NCI-H2107 (cell line): ENCODE measurements at places on chromosomes 7 and 10.

DNA sequence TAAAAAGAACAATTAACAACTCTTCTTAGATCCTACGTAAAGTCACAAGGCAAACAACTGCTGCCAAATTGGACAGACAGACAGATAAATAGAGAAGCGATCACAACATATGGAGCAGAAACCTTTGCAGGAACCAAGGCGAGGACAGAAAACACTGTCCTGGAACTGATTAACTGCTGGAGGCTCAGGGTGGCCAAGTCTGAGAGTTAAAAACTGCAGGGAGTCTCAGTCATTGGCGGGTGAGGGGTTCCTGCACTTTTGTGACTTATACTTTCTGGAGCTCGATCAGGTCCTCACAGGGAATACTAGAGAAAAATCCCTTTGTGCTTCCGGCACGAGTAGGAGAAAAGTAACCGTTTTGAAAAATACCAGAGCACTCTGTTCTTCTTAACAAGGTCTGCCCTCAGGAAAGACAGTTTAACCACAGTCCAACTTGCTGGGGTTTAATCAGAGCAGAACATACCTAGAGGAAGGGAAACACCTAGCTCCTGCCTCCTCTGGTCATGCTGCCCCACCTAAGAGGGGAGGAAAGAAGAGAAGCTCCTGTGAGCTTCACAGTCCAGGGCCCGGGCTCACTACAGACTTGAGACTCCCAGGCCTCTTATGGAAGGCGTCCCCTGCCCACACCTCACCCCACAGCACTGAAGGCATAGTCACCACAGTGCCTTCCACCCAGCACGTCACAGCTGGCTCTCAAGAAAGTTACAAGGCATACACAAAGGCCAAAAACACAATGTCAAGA is 74.9 kb downstream of the LARP4B start:
- no peak for DNase-seq

DNA sequence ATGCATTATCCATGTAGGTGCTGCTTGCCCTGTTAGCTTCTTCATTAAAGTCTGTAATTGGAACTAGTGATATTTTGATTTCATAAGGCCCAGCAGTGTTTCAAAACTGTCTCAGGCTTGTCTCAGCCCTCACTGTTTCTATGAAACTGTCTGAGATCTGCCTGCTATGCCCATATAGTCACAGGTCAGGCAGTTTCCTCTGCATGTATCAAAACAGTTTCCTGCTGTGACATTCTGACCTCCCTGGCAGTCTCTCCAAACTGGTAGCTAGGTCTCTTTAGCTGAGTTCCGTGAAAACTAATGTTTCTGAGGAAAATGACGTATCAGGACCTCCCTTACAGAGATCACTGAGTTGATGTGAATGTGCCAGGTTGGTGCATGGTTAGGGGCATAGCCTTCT is 18.9 kb upstream of the SEMA3D start:
- no peak for DNase-seq

GRCh38 chr7:98395481-98395880 is 5.4 kb downstream of the BAIAP2L1 start:
- DNase-seq, result no peak

DNA sequence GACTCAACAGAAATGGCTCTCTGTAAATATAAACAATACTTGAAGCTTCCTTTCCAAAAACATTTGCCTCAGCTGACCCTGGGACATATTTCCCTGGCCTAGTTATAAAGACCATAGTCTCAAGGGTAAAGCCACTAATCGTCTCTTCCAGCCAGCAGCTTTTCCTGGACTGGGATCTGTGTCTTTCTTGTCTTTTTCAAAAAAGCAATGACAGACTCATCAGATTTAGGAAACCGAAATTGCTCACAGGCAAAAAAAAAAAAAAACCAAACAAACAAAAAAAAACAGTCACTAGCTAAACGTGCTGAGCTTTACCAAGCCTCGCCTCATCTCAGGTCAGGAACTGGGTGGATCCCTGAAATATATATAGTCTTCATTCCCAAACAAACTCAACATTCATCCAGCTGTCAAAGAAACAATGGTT is 23.5 kb downstream of the STN1 start:
- DNase-seq, result no peak

DNA sequence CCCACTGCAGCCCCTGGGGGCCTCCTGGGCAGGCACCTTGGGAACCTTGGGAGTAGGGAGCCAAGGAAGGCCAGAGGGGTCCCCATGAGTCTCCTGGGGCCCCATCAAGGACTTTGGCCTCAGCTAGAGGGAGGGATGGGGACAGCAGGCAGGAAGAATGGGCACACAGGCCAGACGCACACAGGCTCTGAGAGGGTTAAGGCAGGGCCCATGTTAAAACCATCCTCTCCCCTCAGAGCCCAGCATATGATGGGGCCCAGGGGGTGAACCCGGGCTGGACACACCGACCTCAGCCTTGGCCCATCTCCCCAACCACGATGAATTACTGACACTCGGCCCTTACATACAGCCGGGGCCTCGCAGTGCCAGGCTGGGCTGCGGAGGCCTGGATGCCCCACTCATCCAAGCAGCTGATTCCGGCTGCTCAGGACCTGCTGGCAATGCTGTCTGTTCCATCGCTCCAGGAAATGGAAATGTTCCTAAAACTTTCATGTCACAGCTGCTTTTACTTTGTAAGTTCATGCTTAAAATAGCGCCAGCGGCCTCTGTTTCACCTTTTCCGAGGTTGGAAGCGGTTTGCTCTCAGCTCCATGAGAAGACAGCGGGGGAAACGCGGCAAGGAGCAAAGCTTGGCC is 17.3 kb upstream of the INPP5A start:
- DNase-seq, result no peak

- DNase-seq, result no peak
These were observed 85.5 kb upstream of the PRKG1 start for GRCh38 chr10:50988792-50989191.

GRCh38 chr10:72637398-72637857 is 11.5 kb upstream of the MICU1 start:
- DNase-seq, result no peak

DNA sequence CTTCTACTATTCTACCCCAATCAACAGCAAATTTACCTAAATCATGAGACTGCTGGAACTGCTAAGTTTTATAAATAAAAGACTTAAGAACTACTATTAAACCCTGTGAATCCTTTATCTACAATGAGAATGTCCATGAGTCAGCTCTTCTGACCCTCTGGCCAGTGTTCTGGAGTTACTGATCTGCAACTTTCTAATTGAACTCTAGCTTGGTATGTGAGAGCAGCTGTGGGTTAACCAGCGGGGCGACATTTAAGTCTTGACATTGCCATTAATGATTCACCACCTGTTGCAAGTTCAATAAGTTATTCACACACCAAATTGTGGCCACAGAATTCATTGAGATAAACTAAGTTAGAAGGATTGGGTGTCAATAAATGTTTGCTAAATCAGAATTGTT is 359.8 kb downstream of the PCDH15 start:
- no peak for DNase-seq

GRCh38 chr7:499853-500485 is 19.7 kb downstream of the PDGFA start:
- no peak for DNase-seq

DNA sequence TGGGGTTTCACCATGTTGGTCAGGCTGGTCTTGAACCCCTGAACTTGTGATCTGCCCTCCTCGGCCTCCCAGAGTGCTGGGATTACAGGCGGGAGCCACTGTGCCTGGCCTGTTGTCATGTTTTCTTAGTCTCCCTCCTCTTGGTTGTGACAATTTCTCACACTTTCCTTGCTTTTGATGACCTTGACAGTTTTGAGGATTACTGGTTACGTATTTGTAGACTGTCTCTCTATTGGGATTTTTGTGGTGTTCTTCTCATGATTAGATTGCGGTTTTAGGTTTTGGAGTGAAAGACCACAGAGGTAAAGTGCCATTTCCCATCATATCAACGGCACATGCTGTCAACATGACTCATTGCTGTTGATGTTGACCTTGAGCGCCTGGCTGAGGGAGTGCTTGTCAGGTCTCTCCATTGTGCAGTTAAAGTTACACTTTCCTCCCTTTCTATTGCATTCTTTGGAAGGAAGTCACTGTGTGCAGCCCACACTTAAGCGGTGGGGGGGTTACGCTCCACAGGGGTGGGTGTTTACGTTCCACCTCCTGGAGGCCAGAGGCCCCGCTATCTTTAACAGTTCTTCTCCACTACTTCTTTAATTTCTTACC is 10.8 kb downstream of the NEURL1 start:
- no peak for DNase-seq

DNA sequence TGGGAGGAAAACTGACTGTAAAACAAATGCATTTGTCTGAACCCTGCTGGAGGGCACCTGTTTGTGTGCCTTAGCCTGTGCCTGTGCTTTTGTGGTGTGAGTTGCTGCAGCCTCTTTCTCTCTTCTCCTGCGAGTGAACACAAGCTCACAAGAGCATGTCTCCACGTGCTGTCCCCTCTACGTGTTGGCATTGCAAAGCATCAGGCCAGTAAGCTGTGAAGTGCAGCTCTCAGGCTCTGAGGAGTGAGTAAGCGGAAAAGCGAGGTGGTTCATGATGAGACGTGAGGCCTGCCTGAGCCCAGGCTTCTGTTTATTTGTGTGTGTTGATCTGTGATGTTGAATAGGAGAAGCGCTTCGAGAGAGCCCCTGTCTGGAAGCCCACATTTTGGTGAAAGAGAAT is 85.6 kb upstream of the PDCD4 start:
- no peak for DNase-seq

DNA sequence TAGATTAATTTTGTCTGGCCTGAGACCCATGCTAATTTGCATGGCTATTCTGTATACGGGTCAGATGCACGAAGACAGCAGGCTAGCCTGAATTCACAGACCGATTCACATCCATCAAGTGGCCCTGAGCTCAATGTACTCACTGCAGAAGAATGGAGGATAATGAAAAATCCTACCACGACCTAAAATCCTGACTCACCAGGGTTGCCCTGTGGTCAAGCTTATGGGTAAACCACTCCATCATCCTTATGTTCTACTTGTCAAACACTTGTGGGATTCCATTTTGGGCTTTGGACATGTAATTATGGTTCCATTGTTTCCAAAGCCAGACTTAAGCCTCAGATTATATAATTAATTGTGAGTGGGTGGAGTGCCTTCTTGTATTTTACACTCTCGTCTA is 110.4 kb upstream of the ZNF438 start:
- DNase-seq, result no peak

GRCh38 chr7:19116121-19117090 is 1.0 kb downstream of the TWIST1 start:
- no peak for DNase-seq

GRCh38 chr7:51186531-51186930 is 130.1 kb downstream of the COBL start:
- no peak for DNase-seq

DNA sequence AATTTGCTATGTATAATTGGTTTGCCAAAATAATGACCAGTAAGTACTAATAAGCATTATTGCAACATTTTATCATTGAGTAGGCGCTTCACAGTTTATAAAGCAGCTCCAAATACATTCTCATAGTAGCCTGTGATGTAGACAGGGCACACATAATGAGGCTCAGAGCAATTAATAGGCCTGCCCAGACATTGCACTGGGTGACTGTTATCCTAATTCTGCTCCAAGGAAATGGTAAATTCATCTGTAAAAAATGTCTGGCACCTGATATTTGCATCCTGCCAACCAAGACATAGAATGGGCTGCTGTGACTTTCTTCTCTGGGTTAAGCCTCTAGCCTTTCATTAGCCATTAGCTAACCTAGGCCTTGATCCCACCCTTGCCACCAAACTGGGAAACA is 97.6 kb downstream of the SEM1 start:
- no peak for DNase-seq

DNA sequence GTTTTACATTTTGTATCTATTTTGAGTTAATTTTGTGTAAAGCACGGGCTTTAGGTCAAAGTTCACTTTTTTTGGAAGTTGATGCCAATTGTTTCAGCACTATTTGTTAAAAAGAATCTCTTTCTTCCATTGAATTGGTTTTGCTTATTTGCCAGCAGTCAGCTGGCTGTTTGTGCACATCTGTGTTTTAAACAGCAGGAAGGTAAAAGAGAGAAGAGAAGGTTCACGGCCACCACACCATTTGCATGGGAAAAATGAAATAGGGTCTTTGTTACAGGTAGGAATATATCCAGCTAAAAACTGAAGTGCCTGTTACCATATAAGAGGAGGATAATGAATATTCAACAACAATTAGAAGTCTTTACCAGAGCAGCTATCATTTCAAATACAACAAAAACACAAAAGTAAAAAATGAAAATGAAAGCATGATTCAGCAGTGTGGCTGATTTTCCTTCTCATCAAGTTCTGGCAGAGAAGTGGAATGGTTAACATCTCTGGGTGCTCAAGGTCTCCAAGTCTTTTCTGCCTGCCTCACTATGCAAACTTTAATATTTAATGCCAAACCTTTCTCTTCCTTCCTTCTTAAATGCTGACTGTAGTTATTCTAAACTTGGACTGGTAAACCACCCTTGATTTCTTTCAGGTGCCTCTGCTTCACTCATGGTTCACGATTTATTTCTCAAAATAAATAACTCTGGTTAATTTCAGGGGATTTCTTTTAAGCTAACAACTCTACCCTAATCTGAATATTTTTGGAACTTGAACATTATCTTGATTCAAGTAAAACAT is 841.5 kb downstream of the GRM8 start:
- DNase-seq, result no peak
